Activated CD8-positive, alpha-beta memory T cell treated with anti-CD3 and anti-CD28 coated beads for 4 hours (primary cell): ENCODE measurements at places on chromosomes 4 and X.
A peak's percentile ranks its signal among the peaks of the same experiment; 100 is the strongest.

GRCh38 chrX:148923631-148924030 is 423.2 kb downstream of the AFF2 start:
- DNase-seq, result no peak

DNA sequence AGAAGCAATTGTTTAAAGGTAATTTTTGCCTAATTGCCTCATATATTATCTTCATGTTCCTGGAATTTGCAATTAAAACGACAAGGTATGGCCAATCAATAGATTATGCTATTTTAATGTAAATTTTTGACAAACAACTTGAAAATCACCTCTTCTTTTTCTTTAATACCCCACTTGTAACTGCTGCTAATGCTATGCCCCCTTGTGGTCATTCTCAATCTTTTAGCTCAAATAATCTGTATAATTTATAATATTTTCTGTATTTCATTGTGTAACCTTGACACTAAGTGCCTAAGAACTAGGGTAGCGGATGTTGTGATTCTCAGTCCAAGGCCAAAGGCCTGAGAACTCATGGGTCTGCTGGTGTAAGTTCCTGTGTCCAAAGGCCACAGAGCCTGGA is 831.7 kb upstream of the POU3F4 start:
- DNase-seq, result no peak

- DNase-seq, result no peak
Observed at GRCh38 chr4:139337612-139338011, 35.3 kb upstream of the NDUFC1 start.

- no peak for DNase-seq
Observed at GRCh38 chr4:38603652-38604051, 60.3 kb upstream of the KLF3 start.

- no peak for DNase-seq
Observed at GRCh38 chrX:99909946-99910345, 500.1 kb downstream of the PCDH19 start.

DNA sequence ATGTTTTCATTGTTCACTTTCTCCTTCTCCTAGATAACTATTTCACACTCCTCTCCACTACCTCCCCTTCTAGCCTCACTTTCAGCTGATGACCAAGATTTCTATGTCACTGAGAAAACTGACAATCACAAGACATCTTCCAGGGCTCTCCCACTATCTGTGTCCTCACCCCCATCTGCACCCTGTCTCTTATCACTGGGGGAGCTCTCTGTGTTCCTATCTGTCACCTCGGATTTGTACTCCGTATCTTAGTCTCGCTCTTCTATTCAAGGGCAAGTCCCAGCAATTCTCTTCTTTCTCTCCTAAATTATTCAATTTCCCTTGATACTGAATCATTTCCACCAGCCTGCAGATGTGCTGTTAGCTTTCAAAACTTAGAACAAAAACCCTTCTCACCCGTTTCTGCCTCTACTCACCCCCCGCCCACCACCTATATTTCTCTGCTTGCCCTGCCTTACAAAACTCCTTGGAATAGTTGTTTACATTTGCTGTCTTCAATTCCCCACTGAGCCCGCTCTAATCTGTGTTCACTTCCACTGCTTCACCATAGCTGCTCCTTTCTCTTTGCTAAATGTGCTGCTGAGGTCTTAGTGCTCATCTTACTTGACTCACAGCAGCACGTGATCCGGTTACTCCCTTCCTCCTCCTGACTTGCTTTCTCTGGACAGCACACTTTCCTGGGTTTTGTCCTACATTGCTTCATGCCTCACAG is 293.2 kb downstream of the UNC5C start:
- DNase-seq, result no peak

DNA sequence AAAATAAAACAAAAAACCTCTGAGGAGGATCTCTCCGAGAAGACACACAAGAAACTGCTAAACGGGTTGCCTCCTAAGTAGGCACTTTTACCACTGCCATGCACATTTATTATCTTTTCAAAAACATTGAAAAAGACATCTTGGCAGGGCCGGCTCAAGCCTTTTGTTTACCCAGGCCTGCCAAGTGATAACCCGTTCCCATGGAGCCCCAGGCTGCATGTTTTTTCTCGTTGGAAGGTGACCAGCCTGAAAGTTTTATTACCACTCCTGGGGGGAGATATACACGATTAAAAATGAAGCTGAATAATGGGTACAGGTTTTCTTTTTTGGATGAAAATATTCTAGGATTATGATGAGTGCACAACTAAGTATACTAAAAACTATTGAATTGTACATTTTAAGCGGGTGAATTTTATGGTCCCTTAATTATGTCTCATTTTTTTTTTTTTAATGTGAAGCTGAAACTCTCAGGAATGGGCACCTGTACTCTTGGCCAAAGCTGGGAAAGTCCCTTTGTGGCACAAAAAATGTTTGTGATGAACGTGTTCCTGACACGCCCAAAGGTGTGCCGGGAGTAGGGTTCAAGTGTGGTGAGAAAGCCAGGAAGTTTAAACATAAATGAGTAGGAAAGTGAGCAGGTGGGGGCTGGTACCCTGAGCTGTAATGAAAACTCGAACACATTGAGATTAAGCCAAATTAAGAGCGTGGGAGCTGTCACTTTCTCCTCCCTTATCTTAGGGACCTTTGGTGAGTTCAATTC is 1.5 kb upstream of the MAP7D2 start:
- DNase-seq, result no peak

GRCh38 chrX:146278381-146278780 is 460.8 kb downstream of the SLITRK2 start:
- no peak for DNase-seq

- peak; percentile 8 for DNase-seq
Observed at GRCh38 chr4:26787461-26788340, 72.9 kb upstream of the STIM2 start.

DNA sequence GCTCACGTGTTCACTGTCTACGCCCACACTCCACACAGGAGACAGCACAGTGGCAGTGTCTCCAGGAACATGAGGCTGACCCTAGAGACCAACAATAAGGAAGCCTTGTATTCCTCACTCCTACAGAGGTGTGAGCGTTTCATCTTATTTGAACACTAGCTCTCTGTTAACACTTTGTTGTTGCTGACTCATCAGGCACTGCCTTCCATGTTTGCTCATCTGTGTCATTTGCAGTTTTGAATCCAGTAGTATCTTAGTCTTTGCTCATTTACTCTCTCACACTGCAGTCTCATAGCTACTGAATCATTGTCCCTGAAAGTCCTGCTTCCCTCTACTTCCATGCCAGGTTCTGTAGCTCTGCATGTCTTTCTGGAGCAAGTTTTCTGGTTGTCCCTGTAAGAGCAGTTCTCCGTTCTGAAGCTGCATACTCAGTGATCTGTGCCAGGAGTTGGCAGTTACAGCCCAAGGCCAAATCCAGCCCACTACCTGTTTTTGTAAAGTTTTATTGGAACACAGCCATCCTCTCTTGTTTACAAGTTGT is 80.3 kb upstream of the DCLK2 start:
- no peak for DNase-seq
